ENCODE measurements at places on chromosomes 6 and 20. TPM values are rescaled to one million over a fixed set of nuclear protein-coding genes. Genes with fewer than 3 reads are reported as not detected.
A peak's percentile ranks its signal among the peaks of the same experiment; 100 is the strongest.

Gene C20orf96
- total RNA-seq = 12.1 TPM

Gene TMEM170B
- total RNA-seq = 9.0 TPM

Gene UST
- total RNA-seq = 10.2 TPM

Gene SNX3
- total RNA-seq = 119 TPM

GRCh38 chr20:45840700-45841198 lies 7.2 kb downstream of the SNX21 start:
- H3K36me3 ChIP-seq = peaks cover 40% of the 10 kb centered on the region
- DNase-seq = peak; percentile 70
- H3K27me3 ChIP-seq = no peaks in the 10 kb centered on the region
- peaks cover 8% of the 10 kb centered on the region for H3K4me1 ChIP-seq
- no peak overlapping the region for H3K27ac ChIP-seq
- H3K4me3 ChIP-seq = no peak overlapping the region

DNA sequence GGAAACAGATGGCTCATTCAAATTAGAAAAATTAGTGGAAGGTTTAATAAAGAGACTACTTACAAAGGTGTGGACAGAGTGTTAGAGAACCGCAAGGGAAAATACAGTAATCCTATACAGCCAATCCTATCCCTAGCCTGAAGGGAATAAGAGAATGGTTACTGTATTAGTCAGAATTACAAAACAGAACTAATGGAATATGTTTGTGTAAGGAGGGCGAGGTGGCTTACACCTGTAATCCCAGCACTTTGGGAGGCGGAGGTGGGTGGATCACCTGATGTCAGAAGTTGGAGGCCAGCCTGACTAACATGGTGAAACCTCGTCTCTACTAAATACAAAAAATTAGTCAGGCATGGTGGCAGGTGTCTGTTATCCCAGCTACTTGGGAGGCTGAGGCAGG lies 16.3 kb upstream of the TRPC4AP start:
- H3K27me3 ChIP-seq = no peaks in the 10 kb centered on the region
- peaks cover 20% of the 10 kb centered on the region for H3K36me3 ChIP-seq
- H3K4me3 ChIP-seq = no peak overlapping the region
- H3K4me1 ChIP-seq = no peaks in the 10 kb centered on the region
- H3K27ac ChIP-seq = no peak overlapping the region
- no peak for DNase-seq

Gene RIMS1
- total RNA-seq = 2.5 TPM

GRCh38 chr6:155181498-155181897 lies 82.3 kb upstream of the CLDN20 start:
- H3K27ac ChIP-seq = no peak overlapping the region
- no peaks in the 10 kb centered on the region for H3K4me1 ChIP-seq
- no peak overlapping the region for H3K4me3 ChIP-seq
- no peaks in the 10 kb centered on the region for H3K36me3 ChIP-seq
- no peaks in the 10 kb centered on the region for H3K27me3 ChIP-seq
- DNase-seq = no peak

DNA sequence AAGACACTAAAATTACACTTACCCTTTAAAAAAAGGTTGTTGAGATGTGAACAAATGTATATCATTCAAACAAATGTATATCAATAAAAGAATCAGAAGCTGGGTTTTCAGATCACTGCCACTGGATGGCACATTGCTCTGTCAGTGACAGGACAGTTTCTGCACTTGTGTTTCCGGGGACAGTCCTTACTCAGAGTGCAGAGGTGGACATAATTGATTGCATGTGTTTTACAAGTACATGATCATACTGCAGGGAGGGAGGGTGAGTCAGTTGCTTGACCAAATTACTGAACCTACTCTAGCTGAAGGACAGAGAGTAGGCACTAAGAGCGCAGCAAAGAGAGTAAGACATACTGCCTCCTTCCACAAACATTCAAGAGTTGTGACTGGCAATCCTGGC lies 302.3 kb downstream of the TENT5A start:
- H3K27me3 ChIP-seq = no peaks in the 10 kb centered on the region
- H3K4me3 ChIP-seq = no peak overlapping the region
- no peaks in the 10 kb centered on the region for H3K4me1 ChIP-seq
- DNase-seq = no peak

GRCh38 chr6:48695872-48696271 lies 584.9 kb upstream of the PTCHD4 start:
- no peak overlapping the region for H3K27ac ChIP-seq
- no peak overlapping the region for H3K4me3 ChIP-seq
- no peaks in the 10 kb centered on the region for H3K27me3 ChIP-seq
- H3K4me1 ChIP-seq = no peaks in the 10 kb centered on the region
- no peak for DNase-seq

Gene POU5F1
- 6.1 TPM for total RNA-seq

DNA sequence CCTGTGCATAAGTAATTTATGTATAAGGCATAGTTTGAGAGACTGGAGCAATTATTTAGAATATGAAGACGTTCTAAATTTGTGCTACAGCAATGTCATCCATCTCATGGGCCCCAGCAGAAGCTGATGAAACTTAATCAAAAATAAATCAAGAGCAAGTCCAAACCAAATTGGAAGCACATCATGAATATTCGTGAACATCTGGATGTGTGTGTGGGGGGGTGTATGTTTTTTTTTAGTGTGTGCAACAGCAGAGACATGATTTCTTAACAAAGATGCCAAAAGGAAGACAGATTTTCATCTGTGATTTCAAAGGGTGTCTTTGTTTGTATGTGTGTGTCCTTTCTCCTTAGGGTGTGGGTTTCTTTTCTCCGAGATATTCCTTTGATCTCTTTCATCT lies 58.9 kb downstream of the SASH1 start:
- peak overlapping the region; percentile 65 for H3K27ac ChIP-seq
- H3K4me3 ChIP-seq = no peak overlapping the region
- H3K4me1 ChIP-seq = peaks cover 49% of the 10 kb centered on the region
- no peak for DNase-seq

GRCh38 chr20:50717974-50718761 lies 13.2 kb upstream of the PARD6B start:
- no peaks in the 10 kb centered on the region for H3K27me3 ChIP-seq
- H3K36me3 ChIP-seq = no peaks in the 10 kb centered on the region
- H3K27ac ChIP-seq = no peak overlapping the region
- no peak for DNase-seq
- no peak overlapping the region for H3K4me3 ChIP-seq

GRCh38 chr6:111843347-111844147 lies 29.7 kb downstream of the FYN start:
- DNase-seq = no peak
- H3K27me3 ChIP-seq = no peaks in the 10 kb centered on the region
- no peak overlapping the region for H3K27ac ChIP-seq
- H3K4me3 ChIP-seq = no peak overlapping the region
- H3K4me1 ChIP-seq = peaks cover 63% of the 10 kb centered on the region
- no peaks in the 10 kb centered on the region for H3K36me3 ChIP-seq

DNA sequence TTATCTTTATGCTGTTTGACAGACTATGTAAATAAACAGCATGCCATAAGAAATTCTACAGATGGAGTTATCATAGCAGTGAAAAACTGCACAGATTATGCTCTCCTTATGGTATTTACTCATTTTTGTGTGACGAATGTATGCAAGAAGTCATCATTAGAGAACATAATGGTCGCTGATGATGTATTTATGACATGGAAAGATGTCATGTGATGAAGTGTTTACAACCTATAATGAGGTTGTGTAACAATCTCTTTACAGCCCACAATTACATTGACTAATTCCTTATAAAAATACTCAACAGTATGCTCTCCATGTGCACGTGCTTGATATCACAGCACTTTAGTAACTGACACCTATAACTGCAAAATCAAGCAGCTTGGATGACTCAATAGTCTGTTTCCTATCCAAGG lies 192.4 kb downstream of the BMP2 start:
- DNase-seq = no peak
- H3K36me3 ChIP-seq = no peaks in the 10 kb centered on the region
- no peaks in the 10 kb centered on the region for H3K27me3 ChIP-seq
- no peak overlapping the region for H3K27ac ChIP-seq

GRCh38 chr20:17657079-17657825 lies 24.8 kb downstream of the RRBP1 start:
- peaks cover 56% of the 10 kb centered on the region for H3K36me3 ChIP-seq
- no peak for DNase-seq
- H3K4me1 ChIP-seq = peaks cover 4% of the 10 kb centered on the region
- no peak overlapping the region for H3K27ac ChIP-seq
- no peak overlapping the region for H3K4me3 ChIP-seq

GRCh38 chr6:163983679-163984078 lies 569.2 kb downstream of the QKI start:
- H3K4me3 ChIP-seq = no peak overlapping the region
- no peak for DNase-seq
- H3K36me3 ChIP-seq = no peaks in the 10 kb centered on the region

DNA sequence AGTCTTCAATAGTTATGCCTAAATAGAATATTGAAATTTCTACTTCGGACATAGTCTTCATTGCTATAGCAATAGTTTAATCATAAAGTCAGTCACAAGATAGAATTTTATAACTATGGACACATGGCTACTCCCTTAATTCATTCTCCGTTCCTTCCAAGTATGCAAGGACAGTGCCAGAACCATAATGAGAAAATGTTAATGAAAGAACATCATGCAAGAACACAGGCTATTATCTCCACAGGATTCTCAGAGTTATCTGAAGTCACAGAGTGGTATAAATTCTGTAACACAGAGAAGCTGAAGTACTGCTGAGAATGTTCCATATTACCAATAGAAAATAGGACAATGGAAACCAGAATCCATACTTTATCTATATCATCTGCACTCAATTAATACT lies 826.2 kb downstream of the EPHA7 start:
- H3K4me1 ChIP-seq = no peaks in the 10 kb centered on the region
- no peak overlapping the region for H3K4me3 ChIP-seq
- H3K27me3 ChIP-seq = no peaks in the 10 kb centered on the region
- no peaks in the 10 kb centered on the region for H3K36me3 ChIP-seq
- no peak overlapping the region for H3K27ac ChIP-seq
- no peak for DNase-seq

Gene RPS21
- total RNA-seq = 140 TPM

DNA sequence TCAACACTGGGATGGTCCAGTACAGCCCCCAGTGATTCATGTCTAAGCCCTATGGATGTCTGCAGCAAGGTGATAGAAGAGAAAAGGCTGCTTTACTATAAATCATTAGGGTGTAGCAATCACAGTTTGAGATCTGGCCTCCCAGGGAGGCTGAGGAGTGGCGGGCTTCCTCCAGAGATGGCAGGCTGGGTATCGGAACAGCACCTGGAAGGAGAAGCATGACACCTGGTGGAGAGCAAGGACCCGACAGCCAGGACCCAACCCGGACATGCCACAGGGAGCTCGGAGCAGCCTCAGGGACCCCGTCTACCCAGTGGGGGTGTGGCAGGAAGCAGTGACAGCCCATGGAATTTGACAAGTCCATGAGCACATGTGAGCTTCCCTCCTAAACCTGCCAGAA lies 114.8 kb upstream of the CD93 start:
- DNase-seq = no peak
- no peak overlapping the region for H3K27ac ChIP-seq
- H3K4me3 ChIP-seq = no peak overlapping the region

DNA sequence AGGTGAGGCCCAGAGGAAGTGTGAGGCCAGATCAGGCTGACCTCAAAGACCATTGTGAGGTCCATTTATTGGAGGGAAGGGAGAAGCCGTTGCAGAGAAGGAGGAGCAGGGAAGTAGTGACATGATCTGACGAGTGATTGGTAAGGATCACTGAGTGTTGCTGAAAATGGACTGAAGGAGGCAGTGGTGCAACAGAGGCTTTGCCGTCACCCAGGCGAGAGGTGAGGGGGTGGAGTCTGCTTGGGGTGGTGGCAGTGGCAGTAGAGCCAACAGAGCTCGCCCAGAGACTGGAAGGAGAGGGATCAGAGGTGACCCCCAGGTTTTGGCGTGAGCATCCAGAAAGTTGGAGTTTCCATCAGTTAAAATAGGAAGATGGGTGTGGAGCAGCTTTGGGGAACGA lies 67.9 kb upstream of the CLDN20 start:
- H3K36me3 ChIP-seq = no peaks in the 10 kb centered on the region
- no peak overlapping the region for H3K4me3 ChIP-seq
- DNase-seq = no peak
- no peaks in the 10 kb centered on the region for H3K27me3 ChIP-seq
- no peaks in the 10 kb centered on the region for H3K4me1 ChIP-seq

DNA sequence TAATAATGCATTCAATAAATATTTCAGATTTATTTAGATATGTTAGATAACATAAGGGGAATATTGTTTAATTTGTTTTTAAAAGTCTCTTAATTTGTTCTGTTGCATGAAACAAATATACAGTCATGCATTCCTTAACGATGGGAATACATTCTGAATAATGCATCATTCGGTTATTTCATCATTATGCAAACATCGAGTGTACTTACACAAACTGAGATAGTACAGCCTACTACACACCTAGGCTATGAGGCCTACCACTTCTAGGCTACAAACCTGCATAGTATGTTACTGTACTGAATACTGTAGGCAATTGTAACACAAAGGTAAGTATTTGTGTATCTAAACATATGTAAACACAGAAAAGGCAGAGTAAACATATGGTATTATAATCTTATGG lies 118.7 kb downstream of the EPHA7 start:
- no peaks in the 10 kb centered on the region for H3K4me1 ChIP-seq
- no peak overlapping the region for H3K27ac ChIP-seq
- no peaks in the 10 kb centered on the region for H3K27me3 ChIP-seq
- no peaks in the 10 kb centered on the region for H3K36me3 ChIP-seq
- DNase-seq = no peak

- peak overlapping the region; percentile 19 for H3K27ac ChIP-seq
- no peaks in the 10 kb centered on the region for H3K36me3 ChIP-seq
- H3K27me3 ChIP-seq = no peaks in the 10 kb centered on the region
- H3K4me3 ChIP-seq = no peak overlapping the region
- peaks cover 5% of the 10 kb centered on the region for H3K4me1 ChIP-seq
Measured at GRCh38 chr20:58054780-58055373, 173.6 kb downstream of the ANKRD60 start.

GRCh38 chr6:33925936-33926335 lies 122.1 kb upstream of the MLN start:
- H3K27me3 ChIP-seq = no peaks in the 10 kb centered on the region
- H3K27ac ChIP-seq = no peak overlapping the region
- H3K4me1 ChIP-seq = no peaks in the 10 kb centered on the region
- no peak overlapping the region for H3K4me3 ChIP-seq

DNA sequence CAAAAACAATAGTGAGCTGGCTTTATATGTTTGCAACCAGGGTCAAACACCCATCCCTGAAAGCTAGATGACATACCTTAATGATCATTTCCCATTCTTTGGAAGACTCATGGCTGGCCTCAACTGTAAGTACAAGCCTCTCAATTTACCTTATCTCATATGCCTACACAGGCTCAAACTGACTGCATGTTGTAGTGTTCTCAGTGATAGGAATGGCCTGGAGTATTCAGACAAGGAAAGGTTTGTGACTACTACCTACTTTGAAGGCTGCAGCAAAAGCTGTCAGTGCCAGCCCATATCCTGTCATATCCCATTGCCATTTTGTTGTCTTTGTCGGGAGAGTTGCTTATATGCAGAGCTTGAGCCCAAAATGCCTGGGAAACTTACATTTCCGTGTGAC lies 205.2 kb upstream of the MOCS1 start:
- H3K27ac ChIP-seq = no peak overlapping the region
- no peak overlapping the region for H3K4me3 ChIP-seq
- no peaks in the 10 kb centered on the region for H3K27me3 ChIP-seq
- H3K4me1 ChIP-seq = no peaks in the 10 kb centered on the region
- H3K36me3 ChIP-seq = no peaks in the 10 kb centered on the region
